ENCODE measurements at places on chromosomes 16 and 17. TPM values are rescaled to one million over a fixed set of nuclear protein-coding genes. Genes with fewer than 3 reads are reported as not detected.

The OTOP3 gene
- total RNA-seq: not detected

GRCh38 chr17:78716292-78716691 lies 65.8 kb downstream of the CYTH1 start:
- no peak for DNase-seq

The TNFRSF13B gene
- total RNA-seq: not detected

GRCh38 chr17:57071991-57072944 lies 12.8 kb upstream of the AKAP1 start:
- no peak for DNase-seq

Data from heart left ventricle (tissue), 16 donors.